ENCODE measurements at places on chromosomes 4 and X. TPM values are rescaled to one million over a fixed set of nuclear protein-coding genes. Genes with fewer than 3 reads are reported as not detected.

Gene HTT
- 12.8 TPM for total RNA-seq

Gene PNMA5
- not detected for total RNA-seq

Gene STX18
- total RNA-seq, result 27.8 TPM

Gene HTRA3
- total RNA-seq, result 1.5 TPM

DNA sequence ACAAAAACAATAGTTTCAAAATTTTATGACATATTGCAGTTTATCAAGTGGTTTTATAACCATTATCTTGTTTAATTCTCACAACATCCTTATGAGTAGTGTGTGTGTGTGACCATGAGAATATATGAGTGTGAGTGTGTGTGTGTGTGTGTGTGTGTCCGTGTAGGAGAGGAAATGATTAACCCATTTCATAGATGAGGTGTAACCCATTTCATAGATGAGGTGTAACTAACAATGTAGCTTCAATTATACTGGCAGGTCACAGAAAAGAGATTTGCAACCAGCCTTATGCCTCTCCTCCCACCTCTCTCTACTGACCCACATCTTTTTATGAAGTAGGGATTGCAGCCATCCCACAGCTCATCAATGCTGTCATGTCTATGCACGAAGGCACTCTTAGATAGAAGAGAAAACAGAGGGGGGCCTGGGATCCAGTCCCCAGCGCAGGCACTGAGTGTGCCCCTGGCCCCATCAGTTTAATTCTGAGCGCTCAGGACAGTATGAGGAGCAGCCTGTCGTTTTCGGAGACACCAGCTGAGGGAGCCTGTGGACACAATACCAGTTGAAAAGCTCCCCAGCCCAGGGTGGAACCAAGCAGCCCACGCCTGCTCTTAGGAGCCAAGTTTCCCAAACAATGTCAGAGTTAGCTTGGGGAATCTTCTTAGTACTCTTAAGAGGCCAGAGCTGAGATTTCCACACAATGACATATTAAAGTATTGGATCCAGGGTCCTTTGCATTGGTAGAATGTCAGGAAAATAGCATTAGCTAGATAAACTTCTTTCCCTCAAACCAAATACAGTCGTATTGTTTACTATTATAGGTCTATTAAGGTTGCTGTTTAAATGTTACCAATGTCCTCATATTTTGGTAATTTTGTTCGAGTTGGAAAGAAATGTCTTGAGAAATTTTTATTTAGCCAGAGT is 88.6 kb downstream of the PALLD start:
- H3K27ac ChIP-seq, result no peak overlapping the region
- no peak overlapping the region for H3K4me3 ChIP-seq
- H3K4me1 ChIP-seq, result no peaks in the 10 kb centered on the region

DNA sequence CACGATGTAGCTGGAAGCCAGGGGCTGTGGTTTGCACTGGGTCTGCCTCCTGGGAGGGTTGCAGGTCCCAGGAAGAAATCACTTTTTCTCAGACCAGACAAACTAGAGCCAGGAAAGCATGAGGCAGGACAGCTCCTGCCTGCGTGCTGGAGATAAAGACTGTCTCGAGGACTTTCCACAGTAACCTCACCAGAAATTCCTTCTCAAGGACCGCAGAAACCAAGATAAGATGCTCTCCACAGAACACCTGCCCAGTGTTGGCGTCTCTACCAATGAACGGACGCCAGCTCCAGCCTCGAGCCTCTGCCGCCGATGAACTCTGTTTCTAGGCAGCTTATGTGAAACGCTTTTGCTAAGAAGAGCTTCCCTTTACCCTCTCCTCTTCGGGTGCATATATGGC is 76.9 kb upstream of the AFAP1 start:
- no peaks in the 10 kb centered on the region for H3K36me3 ChIP-seq
- H3K4me3 ChIP-seq, result no peak overlapping the region
- H3K27me3 ChIP-seq, result no peaks in the 10 kb centered on the region
- H3K4me1 ChIP-seq, result no peaks in the 10 kb centered on the region
- no peak overlapping the region for H3K27ac ChIP-seq

GRCh38 chrX:57595381-57595811 is 3.6 kb downstream of the ZXDB start:
- H3K36me3 ChIP-seq, result no peaks in the 10 kb centered on the region
- peaks cover 4% of the 10 kb centered on the region for H3K4me1 ChIP-seq

GRCh38 chr4:168197926-168198325 is 105.6 kb downstream of the ANXA10 start:
- no peak for DNase-seq
- H3K27ac ChIP-seq, result no peak overlapping the region
- no peak overlapping the region for H3K4me3 ChIP-seq
- H3K4me1 ChIP-seq, result no peaks in the 10 kb centered on the region
- no peaks in the 10 kb centered on the region for H3K27me3 ChIP-seq
- H3K36me3 ChIP-seq, result no peaks in the 10 kb centered on the region

Gene TCEAL6
- not detected for total RNA-seq

Gene EREG
- 0.05 TPM for total RNA-seq

- no peaks in the 10 kb centered on the region for H3K36me3 ChIP-seq
- no peaks in the 10 kb centered on the region for H3K4me1 ChIP-seq
- no peak for DNase-seq
- no peak overlapping the region for H3K27ac ChIP-seq
These were observed 170.3 kb downstream of the MOSPD2 start for GRCh38 chrX:15043538-15043937.

DNA sequence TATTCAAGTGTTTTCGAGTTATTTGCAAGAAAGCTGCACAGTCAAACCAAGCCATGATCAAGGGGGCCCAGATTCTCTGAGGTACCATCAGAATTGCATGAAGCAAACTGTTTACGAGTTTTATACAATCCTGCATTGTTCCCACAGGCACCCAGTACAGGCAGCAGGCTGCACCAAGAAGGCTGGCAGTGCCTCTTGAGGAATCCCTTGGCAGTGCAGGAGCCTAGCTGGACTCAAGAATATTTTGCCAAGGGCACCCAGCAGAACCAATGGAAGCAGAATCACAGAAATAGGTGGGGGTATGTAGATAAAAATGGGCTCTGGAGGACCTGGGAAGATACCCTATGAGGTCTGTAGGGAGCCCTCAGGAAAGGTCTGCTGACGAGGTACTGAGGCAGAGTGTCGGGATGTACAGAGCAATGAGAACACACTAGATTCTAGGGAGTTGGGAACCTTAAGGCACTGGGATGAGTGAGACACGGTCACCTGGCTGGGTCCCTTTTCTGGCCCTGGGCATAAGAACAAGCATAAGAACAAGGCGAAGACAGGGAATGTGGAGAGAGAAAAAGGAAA is 2.5 kb upstream of the PLP1 start:
- H3K4me3 ChIP-seq, result no peak overlapping the region
- no peaks in the 10 kb centered on the region for H3K27me3 ChIP-seq
- DNase-seq, result no peak
- H3K27ac ChIP-seq, result no peak overlapping the region

- H3K27ac ChIP-seq, result no peak overlapping the region
- no peak for DNase-seq
- H3K27me3 ChIP-seq, result no peaks in the 10 kb centered on the region
- no peaks in the 10 kb centered on the region for H3K36me3 ChIP-seq
- no peak overlapping the region for H3K4me3 ChIP-seq
These were observed 50.0 kb upstream of the LIMCH1 start for GRCh38 chr4:41487868-41488440.
